ENCODE measurements at places on chromosomes 1 and 21. TPM values are rescaled to one million over a fixed set of nuclear protein-coding genes. Genes with fewer than 3 reads are reported as not detected.

Gene TRIM67
- total RNA-seq, result not detected

Gene DIO1
- not detected for total RNA-seq

Gene GJA4
- 65.1 TPM for total RNA-seq

Gene ST7L
- total RNA-seq, result 22.2 TPM

- no peak for DNase-seq
These were observed 23.9 kb downstream of the FOXJ3 start for GRCh38 chr1:42311138-42311537.

DNA sequence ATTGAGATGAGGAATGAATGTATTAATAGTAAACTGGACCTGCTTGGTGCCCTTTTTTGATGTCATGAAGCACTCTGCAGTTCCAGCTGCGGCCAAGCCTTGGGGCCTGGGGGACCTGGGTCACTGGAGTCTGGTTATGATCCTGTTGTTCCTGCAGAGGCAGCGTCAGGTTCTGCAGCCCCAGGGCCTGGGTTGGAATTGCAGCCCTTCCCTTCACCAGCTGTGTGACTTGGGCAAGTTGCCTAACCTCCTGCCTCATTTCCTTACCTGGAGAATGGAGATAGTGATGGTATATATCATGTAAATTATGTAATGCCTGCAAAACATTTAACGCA lies 9.1 kb upstream of the ATP5PO start:
- DNase-seq, result no peak

GRCh38 chr1:53583021-53583867 lies 124.0 kb downstream of the DMRTB1 start:
- DNase-seq, result no peak

GRCh38 chr1:61790837-61791236 lies 48.6 kb downstream of the PATJ start:
- no peak for DNase-seq

- no peak for DNase-seq
These were observed 22.1 kb downstream of the NEK2 start for GRCh38 chr1:211653293-211653692.

- no peak for DNase-seq
These were observed 7.8 kb downstream of the PGM1 start for GRCh38 chr1:63601061-63601460.

- DNase-seq, result no peak
These were observed 39.5 kb upstream of the CNTN2 start for GRCh38 chr1:205003358-205004131.

- DNase-seq, result no peak
These were observed 348.5 kb upstream of the VAMP3 start for GRCh38 chr1:7422561-7422960.

DNA sequence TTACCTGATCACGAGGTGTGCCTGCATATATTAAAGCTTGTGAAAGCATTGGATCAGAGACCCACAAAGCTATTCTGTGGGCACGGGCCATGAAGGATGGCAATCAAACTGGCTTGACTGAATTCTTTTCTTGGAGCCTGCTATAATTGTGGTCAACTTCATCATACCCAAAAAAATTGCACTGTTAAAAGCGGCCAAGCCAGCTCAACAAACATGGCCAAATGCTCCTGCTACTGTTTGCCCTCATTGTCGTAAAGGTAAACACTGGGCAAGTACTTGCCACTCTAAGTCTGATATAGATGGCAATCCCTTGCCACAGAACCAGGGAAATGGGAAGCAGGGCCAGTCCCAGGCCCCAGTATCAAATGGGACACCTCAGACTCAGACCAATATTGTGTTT lies 6.6 kb upstream of the GSTM5 start:
- no peak for DNase-seq

GRCh38 chr21:19402870-19403269 lies 999.3 kb upstream of the TMPRSS15 start:
- no peak for DNase-seq
